ENCODE measurements at places on chromosomes 7 and 10.

DNA sequence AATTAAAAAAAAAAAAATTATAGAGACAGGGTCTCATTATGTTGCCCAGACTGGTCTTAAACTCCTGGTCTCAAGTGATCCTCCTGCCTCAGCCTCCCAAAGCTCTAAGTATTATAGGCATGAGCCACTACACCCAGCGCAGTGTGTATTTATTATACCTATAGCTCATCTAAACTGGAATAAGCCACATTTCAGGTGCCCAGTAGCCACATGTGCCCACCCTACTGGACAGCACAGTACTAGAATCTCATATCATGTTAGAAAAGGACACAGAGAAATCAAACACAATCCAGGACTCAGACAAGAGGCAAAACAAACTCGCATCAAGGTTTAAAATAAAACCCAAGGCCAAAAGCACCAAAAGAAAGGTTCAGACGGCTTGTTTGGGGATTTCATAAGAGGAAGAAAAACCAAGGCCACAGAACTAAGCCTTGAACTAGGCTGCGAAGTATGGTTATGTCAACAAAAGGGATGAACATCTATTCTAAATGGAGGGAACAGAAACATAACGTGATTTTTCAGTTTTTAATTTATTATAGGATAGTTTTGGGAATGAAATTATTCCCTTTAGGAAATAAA lies 32.3 kb downstream of the SLC16A9 start:
- DNase-seq, result no peak

DNA sequence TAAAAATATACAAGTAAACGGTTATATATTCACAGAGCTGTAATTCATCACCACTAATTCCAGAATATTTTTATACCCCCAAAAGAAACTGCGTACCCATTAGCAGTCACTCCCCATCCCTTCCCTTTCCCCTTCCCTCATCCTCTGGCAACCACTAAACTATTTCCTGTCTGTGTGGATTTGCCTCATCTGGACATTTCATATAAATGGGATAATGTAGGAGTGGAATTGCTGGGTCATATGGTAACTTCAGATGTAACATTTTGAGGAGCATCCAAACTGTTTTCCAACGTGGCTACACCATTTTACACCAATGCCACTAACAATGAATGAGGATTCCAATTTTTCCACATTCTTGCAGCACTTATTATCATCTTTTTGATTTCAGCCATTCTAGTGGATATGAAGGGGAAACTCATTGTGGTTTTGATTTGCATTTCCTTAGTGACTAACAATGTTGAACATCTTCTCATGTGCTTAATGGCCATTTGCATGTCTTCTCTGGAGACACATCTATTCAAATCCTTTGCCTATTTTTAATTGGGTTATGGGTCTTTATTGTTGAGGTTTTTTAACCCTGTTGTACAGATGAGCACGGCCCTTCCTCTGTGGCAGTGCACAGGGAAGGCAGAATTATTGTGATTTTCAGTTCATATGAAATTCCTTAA lies 79.2 kb downstream of the RBM20 start:
- no peak for DNase-seq

DNA sequence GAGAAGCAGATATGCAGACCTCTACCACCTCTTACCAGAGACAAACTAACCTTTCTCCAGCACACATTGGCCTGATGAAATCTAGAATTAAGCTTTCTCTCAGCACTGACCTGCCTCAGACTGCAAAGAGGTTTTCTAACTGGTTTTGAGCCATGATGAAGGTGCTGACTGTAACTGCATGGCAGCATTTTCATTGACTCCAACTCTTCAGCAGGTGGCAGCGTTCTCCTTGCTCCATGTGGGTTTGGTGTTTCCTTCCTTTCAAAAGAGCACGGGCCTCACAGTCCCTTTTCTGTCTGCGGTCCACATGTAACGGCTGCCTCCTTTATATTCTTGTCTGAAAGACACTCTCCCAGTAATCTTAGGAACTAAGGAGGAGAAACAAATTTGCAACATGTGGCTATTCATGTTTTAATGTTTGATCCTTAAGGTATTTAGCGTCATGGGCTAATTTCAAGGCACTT lies 12.6 kb downstream of the KLLN start:
- peak; percentile 50 for DNase-seq

DNA sequence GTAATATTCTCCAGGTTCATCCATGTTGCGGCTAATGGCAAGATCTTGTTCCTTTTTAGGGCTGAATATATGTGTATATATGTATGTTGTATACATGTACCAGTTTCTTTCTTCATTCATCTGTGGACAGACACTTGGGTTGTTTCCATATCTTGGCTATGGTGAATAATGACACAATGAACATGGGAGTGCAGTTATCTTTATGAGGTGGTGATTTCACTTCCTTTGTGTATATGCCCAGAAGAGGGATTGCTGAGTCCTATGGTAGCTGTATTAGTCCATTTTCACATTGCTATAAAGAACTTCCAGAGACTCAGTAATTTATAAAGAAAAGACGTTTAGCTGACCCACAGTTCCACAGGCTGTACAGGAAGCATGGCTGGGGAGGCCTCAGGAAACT lies 17.1 kb upstream of the TSPAN15 start:
- no peak for DNase-seq

DNA sequence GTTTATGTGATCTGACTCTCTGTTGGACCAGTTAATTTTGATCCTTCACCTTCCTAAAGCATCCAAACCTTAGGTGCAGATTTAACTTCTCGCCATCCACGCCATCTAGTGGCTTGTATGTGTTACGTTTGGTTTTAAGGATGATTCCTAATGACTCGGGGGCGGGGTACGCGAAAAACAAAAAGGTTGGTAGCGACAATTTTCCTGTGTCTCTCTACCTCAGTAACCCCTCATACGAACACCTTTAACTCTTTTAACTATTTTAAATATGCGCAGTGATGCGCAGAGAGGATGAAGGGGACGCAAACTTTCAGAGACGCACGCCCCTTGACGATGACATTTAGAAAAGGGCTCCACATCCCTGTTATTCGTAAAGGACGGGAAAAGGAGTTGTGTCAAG lies 714 bp upstream of the KCND2 start:
- DNase-seq, result no peak

DNA sequence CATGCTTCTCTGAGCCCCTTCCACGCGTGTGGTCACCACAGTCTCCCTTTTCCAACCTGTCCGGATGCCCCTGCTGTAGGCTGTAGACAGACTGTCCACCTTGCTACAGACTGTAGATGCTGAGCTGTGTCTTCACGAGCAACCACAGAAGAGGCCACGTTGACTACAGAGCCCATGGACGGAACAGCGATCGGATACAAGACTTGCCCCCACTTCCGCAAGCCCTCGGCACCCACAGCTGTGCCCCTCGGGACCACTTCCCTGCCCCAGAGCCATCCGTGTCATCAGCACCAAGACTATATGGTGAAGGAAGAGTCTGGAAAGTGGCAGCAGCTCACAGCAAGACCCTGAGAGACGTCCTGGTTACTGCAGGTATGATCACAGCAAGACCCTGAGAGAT lies 491.4 kb downstream of the DNAJB6 start:
- DNase-seq, result no peak

DNA sequence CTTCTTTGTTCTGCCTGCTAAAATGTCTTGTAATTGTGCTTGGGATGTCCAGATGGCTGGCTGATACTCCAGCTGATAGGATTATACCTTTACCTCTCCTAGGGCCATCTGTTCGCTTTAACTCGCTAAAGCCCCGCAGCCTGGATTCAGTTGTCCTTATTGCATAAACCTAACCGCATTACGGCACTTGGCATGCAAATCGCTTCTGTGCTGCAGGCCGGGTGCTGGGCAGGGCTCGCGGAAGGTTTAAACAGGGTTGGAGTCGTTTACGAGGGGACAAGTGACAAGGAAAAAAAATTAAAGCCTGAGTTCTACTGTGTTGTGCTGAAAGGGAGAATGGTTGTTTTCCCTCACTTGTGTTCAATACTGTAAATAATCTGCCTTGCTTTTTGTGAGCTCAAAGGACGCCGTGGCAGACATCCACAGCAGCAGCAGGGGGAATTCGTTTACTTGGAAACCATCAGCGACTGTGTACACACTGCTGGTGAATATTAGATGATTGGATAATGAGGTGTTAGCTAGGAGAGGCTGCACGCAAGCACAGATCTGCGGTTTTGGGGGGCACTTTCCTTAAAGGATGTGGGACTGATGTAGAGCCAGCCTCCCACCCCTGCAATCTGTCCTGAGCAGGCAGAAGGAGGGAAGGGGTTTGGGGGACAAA lies 93.0 kb downstream of the EBF3 start:
- DNase-seq, result no peak

GRCh38 chr7:85567983-85568382 lies 381.1 kb upstream of the SEMA3D start:
- DNase-seq, result no peak

DNA sequence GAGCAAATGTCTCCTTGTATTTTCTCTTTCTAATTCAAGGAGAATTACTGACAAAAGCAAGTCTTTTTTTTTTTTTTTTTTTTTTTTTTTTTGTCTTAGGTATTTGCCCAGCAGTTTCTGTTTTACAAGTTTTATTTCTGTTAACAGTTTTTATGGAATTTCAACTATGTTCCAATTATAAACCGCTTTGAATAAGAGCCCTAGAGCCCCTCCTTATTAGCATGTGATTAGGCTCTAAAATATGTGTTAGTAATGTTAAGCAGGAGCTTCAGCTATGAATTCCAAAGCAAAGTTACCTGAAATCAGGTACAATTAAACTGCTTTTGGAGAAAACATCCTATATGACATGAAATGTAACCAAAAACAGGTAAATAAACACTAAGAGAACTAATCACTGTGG lies 997.0 kb upstream of the POT1 start:
- no peak for DNase-seq

GRCh38 chr7:54864663-54865062 lies 105.7 kb upstream of the SEC61G start:
- DNase-seq, result no peak

- DNase-seq, result no peak
Observed at GRCh38 chr10:46293832-46294640, 7.2 kb downstream of the ANTXRL start.

DNA sequence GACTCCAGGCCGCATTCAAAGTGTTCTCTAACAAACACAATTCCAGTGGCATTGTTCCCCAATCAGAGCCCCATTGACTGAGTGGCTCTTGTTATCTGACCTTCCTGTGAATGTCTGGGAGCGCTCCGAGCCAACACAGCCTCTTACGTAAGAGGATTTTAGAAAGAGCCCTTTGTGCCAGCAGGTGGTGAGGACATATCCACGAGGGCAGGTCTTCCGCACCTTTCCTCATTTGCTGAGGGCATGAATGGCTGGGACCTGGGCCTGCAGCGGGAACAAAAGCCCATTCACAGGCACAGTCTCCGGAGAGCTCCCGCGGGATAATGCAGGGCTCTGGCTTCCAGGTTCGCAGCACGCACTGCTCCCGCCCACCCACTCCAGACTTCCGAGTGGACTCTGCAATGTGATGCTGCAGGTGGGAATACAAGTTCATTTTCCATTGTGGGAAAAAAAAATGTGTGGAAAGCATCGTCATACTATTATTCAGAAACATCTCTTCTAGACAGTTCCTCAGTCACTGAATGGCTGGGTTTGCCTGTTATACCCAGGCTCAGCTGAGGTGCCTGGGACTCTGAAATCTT lies 295.0 kb upstream of the IGFBP3 start:
- no peak for DNase-seq

DNA sequence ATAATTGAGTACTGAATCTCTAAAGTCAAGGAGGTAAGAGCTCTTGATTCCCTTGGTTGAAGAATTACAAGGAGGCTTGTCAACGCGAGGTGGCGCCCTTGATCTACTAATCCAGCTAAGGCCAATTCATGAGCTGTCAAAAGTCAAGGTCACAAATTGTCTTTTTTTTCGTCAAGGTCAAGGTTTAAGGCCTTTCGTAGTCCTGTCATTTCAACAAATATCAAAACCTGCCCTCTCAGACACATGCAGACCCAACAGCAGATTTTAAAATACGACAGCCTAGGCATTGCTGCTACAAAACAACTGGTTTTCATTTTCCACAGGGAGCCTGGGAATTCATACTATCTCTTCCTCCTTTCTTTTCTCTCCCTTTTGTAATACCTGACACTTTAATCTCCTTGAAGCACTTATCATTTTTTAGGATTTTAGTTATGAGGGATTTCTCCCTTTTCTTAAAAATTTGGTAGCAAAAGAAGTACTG lies 3.6 kb downstream of the HOXA13 start:
- peak; percentile 67 for DNase-seq

- no peak for DNase-seq
Observed at GRCh38 chr10:120575411-120575810, 118.4 kb downstream of the PLPP4 start.

- DNase-seq, result no peak
Observed at GRCh38 chr7:133021196-133021595, 60.7 kb downstream of the CHCHD3 start.

DNA sequence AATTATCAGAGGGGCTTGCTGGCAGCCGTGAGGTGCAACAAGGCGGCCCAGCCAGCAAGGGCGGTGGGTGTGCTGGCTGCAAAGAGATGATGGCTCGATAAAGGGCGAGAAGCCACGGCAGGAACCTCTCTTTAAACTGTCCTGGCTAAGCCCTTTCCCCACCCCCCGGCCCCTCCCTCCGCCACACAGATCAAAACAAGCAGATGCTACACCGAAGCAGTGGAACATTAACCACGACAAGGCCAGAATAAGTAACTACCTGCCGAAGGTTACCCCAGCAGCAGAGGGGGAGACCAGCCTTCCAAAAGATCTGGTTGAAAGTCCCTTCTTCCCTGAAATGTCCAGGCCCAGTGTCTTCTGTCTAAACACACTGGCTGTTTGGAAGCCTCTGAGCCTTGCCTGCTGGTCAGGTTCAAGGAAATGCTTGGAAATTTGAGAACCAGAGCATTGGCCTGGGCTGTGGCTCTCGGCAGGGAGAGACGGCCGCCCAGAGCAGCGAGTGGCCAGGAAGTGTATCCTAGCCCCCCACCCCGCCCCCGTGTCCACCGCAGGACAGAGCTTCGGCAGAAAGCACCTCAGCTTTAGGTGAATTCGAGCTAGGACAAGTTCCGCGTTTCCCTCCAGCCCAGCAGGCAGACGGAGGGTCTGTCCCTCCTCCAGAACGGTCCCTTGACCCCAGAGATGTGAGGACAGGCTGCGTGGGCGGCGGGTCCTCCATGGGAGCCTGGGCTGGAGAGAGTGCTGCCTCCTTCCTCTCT lies 2.1 kb downstream of the FAM20C start:
- DNase-seq, result no peak

DNA sequence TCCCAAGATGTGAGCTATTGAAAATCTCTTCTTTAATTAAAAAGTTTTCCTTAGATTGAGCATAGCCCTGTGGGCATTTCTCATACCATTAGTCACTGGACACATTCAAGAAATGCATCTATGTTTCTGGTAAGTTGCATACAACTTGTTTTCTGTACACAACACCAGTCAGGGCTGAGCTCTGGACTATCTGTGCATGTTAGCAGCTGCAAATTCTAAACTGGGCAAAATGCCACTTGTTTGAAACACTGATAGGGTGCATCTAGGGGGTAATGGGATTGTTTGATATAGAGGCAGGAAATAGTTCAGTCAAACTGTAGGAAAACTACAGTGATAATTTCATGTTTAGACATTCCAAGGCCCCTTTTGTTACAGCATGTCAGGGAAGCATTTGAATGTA lies 145.6 kb upstream of the NPY start:
- no peak for DNase-seq

DNA sequence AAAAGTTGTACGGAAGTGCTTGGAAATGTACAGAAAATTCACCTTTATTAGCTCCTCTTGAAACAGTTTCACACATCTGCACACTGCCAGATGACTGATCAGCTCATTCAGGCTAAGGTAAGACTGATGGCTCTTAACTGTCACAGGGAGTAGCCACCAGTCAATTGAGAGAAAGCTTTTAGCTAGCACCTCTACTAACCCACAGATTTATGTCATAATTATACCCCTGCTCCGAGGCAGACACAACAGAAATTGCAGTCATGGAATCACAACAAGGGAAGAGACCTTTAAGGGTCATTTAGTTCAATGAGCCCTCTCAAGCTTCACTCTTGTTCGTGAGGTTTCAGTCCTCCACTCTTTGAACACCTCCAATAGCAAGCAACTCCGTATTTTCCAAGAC lies 235.4 kb downstream of the TRIL start:
- no peak for DNase-seq
